ENCODE measurements at places on chromosomes 1 and 21. TPM values are rescaled to one million over a fixed set of nuclear protein-coding genes. Genes with fewer than 3 reads are reported as not detected.

OR2W3 gene
- 0.83 TPM for total RNA-seq

GRCh38 chr1:209647156-209647555 is 5.1 kb downstream of the LAMB3 start:
- H3K27ac ChIP-seq: no peak overlapping the region
- H3K27me3 ChIP-seq: no peaks in the 10 kb centered on the region
- no peak overlapping the region for H3K4me3 ChIP-seq
- H3K4me1 ChIP-seq: no peaks in the 10 kb centered on the region
- H3K36me3 ChIP-seq: no peaks in the 10 kb centered on the region

KRTAP11-1 gene
- not detected for total RNA-seq

LCE2A gene
- total RNA-seq: not detected

DNA sequence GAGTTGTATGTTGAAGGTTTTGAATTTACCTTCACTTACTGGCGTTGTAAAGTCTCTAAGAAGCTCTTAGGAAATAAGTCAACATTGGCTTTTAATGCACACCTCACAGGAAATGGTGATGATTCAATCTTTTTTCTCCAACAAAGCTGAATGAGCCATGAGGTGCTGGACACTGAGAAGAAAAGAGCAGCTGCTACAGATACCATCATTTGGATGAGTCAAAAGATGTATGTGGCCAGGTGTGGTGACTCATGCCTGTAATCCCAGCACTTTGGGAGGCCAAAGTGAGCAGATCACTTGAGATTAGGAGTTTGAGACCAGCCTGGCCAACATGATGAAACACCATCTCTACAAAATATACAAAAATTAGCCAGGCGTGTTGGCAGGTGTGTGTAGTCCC is 3.3 kb upstream of the IL23R start:
- H3K36me3 ChIP-seq: no peaks in the 10 kb centered on the region
- H3K27me3 ChIP-seq: no peaks in the 10 kb centered on the region
- H3K4me1 ChIP-seq: no peaks in the 10 kb centered on the region
- peak; percentile 43 for DNase-seq

GRCh38 chr1:28796352-28797211 is 15.4 kb upstream of the OPRD1 start:
- H3K27me3 ChIP-seq: no peaks in the 10 kb centered on the region
- H3K4me1 ChIP-seq: no peaks in the 10 kb centered on the region
- no peaks in the 10 kb centered on the region for H3K36me3 ChIP-seq
- H3K4me3 ChIP-seq: no peak overlapping the region
- DNase-seq: no peak

GRCh38 chr1:63920154-63921117 is 146.6 kb downstream of the ROR1 start:
- H3K27ac ChIP-seq: no peak overlapping the region
- no peaks in the 10 kb centered on the region for H3K27me3 ChIP-seq
- H3K4me1 ChIP-seq: no peaks in the 10 kb centered on the region
- no peak for DNase-seq
- no peak overlapping the region for H3K4me3 ChIP-seq

HPCA gene
- total RNA-seq: not detected

GRCh38 chr1:229567109-229567868 is 8.8 kb upstream of the ABCB10 start:
- no peaks in the 10 kb centered on the region for H3K36me3 ChIP-seq
- H3K27ac ChIP-seq: no peak overlapping the region
- no peak for DNase-seq
- no peak overlapping the region for H3K4me3 ChIP-seq
- no peaks in the 10 kb centered on the region for H3K27me3 ChIP-seq

- no peaks in the 10 kb centered on the region for H3K36me3 ChIP-seq
- H3K4me3 ChIP-seq: no peak overlapping the region
- H3K27ac ChIP-seq: no peak overlapping the region
- no peaks in the 10 kb centered on the region for H3K27me3 ChIP-seq
Observed at GRCh38 chr1:161379071-161379470, 11.4 kb upstream of the CFAP126 start.

- no peak for DNase-seq
- no peaks in the 10 kb centered on the region for H3K27me3 ChIP-seq
- H3K27ac ChIP-seq: no peak overlapping the region
- peaks cover 6% of the 10 kb centered on the region for H3K4me1 ChIP-seq
- H3K36me3 ChIP-seq: peaks cover 8% of the 10 kb centered on the region
Observed at GRCh38 chr1:51484591-51484990, 34.5 kb downstream of the EPS15 start.

DNA sequence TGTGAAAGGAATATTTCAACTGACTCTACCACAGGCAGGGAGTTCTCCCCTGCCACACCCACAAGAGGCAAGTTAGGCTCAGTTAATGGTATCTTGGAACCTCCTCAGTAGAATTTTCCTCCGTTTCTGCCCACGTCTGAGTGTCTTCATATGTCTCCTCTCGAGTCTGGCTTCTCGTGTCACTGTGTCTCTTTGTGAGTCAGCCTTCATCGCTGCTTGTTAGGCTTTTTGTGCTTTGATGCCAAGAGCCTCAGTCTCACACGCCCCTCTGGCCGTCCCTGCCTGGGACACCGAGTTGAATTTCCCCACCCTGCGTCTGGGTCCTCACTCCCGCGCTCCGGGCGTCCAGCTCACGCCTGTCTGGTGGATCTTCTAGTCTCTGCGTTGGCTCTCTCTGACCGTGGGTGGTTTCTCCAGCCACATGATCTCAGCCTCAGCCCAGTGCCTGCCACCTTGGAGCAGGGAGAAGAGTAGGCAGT is 125.7 kb upstream of the GADD45A start:
- no peak overlapping the region for H3K4me3 ChIP-seq
- no peak overlapping the region for H3K27ac ChIP-seq

GJA8 gene
- total RNA-seq: not detected

SELENOF gene
- 139 TPM for total RNA-seq

C1orf94 gene
- total RNA-seq: not detected

- no peak overlapping the region for H3K4me3 ChIP-seq
- no peak overlapping the region for H3K27ac ChIP-seq
- DNase-seq: peak; percentile 8
- H3K4me1 ChIP-seq: no peaks in the 10 kb centered on the region
- no peaks in the 10 kb centered on the region for H3K27me3 ChIP-seq
Observed at GRCh38 chr1:55284856-55285255, 69.7 kb upstream of the USP24 start.

- no peak overlapping the region for H3K27ac ChIP-seq
- H3K4me1 ChIP-seq: no peaks in the 10 kb centered on the region
- H3K36me3 ChIP-seq: no peaks in the 10 kb centered on the region
Observed at GRCh38 chr1:109819906-109820305, 56.2 kb upstream of the EPS8L3 start.

FDPS gene
- total RNA-seq: 181 TPM

- no peak overlapping the region for H3K27ac ChIP-seq
- no peaks in the 10 kb centered on the region for H3K36me3 ChIP-seq
Observed at GRCh38 chr1:169561692-169562091, 24.6 kb downstream of the F5 start.

GRCh38 chr1:22709227-22709626 is 1.4 kb upstream of the EPHB2 start:
- no peaks in the 10 kb centered on the region for H3K4me1 ChIP-seq
- no peaks in the 10 kb centered on the region for H3K36me3 ChIP-seq
- H3K4me3 ChIP-seq: no peak overlapping the region

SLC6A17 gene
- not detected for total RNA-seq

DNA sequence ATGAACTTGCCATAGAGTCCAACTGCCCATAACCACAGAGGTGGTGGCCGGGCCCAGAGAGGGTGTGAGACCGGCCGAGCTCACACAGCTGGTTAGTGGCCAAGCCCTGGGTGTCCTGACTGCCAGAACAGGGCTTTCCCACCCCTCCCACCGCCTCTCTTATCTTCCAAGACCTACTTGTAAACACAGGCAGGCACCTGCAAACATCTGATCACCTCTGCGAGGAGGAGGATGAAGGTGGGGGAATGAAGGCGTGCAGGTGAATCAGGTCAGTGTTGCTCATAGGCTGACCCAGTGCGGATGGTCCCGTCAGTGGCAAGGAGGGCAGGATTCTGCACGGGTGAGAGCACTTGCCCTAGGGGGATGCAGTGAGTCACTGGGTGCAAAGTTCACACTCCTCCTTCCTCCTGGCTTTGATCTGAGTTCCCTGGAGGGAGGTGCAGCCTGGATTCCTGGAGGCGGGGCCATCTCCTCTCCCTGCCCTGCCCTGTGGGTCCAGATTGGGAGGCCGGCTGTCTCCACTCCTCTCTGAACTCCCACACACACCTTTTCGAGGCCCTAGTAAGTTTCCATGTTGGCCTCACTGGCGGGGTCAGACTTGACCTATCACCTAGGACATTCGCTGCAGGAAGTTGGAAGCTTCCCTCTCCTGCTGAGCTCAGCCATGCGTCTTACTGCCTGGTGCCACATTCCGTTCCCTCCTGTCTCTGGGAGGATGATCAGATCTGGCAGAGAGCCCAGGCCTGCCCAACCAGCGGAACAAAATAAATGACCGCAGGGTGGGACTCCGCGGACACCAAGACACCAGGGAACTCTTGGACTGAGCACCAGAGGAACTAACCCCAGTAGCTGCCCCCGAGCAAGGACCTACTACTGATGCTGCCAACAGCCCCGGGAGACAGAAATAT is 7.3 kb downstream of the UQCRHL start:
- H3K36me3 ChIP-seq: no peaks in the 10 kb centered on the region
- H3K27ac ChIP-seq: no peak overlapping the region
- DNase-seq: no peak
- H3K27me3 ChIP-seq: no peaks in the 10 kb centered on the region
- H3K4me3 ChIP-seq: no peak overlapping the region

DNA sequence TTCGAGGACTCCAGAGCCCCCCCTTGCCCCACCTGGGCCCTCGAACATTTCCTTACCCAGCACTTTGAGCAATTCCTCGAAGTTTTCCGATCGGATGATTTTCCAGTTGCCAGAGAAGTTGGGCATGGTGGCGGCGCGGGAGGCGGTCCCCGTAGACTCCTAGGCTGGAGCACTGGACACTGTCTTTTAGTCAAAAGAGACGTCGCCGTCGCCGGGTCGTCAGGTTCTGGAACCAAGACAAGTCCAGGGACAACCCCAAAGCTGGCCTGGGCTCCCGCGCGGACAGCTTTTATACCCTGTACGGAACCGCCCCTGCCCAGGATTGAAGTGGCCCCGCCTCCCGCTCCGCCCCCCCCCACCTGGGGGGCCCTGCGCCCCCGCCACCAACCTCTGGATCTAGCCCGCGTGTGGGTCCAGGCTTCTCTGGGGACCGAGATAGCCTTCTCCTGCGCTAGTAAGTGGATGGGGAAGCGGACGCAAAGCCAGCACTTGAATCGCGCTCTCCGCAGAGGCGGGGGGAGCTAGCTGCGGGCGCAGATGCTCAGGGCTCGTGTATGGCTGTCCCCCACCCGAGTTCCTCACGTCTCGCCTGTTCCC is at the start of gene CRABP2:
Gene CRABP2, minus strand, starts transcription at position 263 of the 597 bp plus-strand sequence. Its CDS starts 137 bp downstream, at position 126.
- DNase-seq: no peak
- H3K4me1 ChIP-seq: peaks cover 23% of the 10 kb centered on the region
- peak within 1 kb of the TSS; percentile 71 for H3K27ac ChIP-seq
- peak within 1 kb of the TSS; percentile 81 for H3K4me3 ChIP-seq
- peaks cover 4% of the 10 kb centered on the region for H3K27me3 ChIP-seq
- H3K36me3 ChIP-seq: no peaks in the 10 kb centered on the region

GRCh38 chr21:41359286-41359685 is 2.5 kb upstream of the MX2 start:
- DNase-seq: no peak
- H3K4me3 ChIP-seq: no peak overlapping the region
- no peak overlapping the region for H3K27ac ChIP-seq
- H3K4me1 ChIP-seq: peaks cover 25% of the 10 kb centered on the region
- H3K36me3 ChIP-seq: no peaks in the 10 kb centered on the region

DNA sequence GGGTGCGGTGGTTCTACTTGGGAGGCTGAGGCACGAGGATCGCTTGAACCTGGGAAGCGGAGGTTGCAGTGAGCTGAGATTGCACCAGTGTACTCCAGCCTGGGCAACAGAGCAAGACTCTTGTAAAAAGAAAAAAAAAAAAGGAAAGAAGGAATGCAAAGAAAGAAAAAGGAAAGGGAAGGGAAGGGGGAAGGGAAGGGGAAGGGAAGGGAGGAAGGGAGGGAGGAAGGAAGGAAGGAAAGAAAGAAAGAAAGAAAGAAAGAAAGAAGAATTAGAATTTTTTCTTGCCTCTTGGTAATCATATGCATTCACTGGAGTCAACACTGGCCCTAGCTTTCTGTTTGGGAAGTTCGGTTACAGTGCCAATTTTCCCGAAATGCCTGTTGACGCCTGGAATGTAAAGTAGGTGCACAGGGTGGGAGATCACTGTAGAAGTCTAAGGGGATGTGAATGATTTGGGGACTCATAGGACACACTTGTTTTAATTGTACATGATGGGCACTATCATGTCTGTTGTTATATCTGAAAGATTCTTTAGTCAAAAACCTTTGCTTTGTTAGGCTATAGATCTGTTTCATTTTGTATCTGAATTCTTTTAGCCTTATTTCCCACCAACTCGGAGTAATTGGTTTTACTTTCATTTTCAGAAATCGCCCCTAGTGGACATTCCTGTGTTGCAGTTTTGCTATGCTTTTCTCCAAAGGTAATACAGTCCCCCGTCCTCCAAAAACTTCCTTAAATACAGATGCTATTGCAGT is 59.8 kb upstream of the MORC3 start:
- peak; percentile 71 for DNase-seq
- H3K4me3 ChIP-seq: peak overlapping the region; percentile 57
- peaks cover 6% of the 10 kb centered on the region for H3K4me1 ChIP-seq

CRNN gene
- total RNA-seq: not detected

DNA sequence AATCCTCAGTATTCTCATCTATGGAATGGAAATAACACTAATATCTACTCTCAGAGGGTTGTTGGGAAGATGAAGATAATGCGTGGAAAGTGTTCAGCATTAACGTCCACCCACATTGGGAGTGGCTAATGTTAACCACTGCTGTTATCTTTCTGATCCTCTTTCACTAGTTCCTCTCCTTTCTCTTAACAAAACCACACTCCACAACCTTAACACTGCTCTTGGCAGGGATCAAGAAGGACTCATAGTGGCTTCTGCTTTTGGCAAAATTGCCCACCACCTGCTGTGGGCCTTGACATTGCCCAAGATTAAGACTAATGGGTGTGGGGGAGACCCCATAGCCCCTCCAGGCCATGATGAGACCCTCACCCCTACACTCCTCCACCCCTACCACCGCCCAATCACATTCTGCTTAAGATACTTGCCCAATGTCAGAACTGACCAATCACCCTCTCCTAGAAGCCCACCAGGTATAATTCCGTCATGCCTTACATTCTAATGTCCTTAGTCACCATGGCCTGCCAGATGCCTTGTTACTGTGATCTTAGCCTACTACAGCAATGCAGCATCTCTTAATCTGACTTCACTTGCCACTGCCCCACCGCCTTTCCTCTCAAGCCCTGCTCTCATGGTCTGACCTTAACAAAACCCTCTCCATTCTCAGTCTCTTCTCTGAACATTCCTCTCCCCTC is 27.1 kb downstream of the DHCR24 start:
- H3K27me3 ChIP-seq: no peaks in the 10 kb centered on the region
- no peaks in the 10 kb centered on the region for H3K4me1 ChIP-seq
- no peaks in the 10 kb centered on the region for H3K36me3 ChIP-seq
- no peak overlapping the region for H3K27ac ChIP-seq
- no peak for DNase-seq

DNA sequence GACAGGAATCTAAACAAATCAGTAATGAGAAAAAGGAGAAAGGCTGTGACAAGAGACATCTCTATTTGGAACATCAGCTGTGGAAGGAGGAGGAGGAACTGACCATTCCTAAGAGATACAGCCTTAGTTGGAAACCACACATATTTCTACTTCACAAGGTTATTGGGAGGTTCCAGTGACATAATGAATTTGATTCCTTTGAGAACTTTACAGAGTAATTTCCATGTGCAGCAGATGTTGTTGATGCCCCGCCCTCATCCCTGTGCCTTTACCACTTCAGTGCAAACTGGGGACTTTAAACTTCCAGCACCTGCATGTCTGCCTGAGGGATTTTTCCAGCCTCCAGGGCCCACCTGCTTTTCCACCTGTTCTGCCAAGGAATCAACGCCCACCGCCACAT is 9.3 kb upstream of the ST6GALNAC5 start:
- no peak overlapping the region for H3K27ac ChIP-seq
- H3K4me3 ChIP-seq: no peak overlapping the region
- H3K36me3 ChIP-seq: no peaks in the 10 kb centered on the region
- no peaks in the 10 kb centered on the region for H3K4me1 ChIP-seq

Measured in naive thymus-derived CD4-positive, alpha-beta T cell (primary cell).